Fibroblast of skin of abdomen (primary cell): ENCODE measurements at places on chromosomes 4 and X.

DNA sequence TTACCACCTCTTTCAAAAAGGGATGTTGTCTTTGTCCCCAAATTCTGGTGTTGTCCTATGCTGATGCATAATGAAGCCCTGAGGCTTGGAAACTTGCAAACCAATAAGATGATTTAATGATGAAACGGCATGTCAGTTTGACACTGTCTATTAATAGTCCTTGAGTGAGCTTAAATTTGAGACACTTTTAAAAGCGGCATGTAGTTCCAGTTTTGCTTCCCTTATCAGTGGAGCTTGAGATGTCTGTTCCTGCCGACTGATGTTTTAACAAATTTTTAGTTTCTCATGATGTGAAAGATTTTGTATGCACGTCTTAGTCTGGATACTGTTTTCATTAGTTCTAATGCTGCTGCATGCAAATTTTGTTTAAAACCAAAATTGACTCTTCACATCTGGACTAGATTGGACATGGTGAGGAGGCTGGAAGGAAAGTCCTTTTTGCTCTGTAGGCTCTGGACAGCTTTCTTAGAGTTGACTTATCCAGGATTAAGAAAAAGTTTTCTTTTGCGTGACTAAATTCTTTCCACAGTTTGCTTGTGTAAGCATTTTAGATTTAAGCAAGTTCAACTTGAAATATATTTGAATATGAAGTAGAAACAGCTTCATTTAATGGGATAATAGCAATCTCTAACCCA, 11.7 kb downstream of the C1GALT1C1 start:
- DNase-seq, result no peak

- peak; percentile 1 for DNase-seq
These were observed 14.5 kb upstream of the DACH2 start for GRCh38 chrX:86133761-86134160.

DNA sequence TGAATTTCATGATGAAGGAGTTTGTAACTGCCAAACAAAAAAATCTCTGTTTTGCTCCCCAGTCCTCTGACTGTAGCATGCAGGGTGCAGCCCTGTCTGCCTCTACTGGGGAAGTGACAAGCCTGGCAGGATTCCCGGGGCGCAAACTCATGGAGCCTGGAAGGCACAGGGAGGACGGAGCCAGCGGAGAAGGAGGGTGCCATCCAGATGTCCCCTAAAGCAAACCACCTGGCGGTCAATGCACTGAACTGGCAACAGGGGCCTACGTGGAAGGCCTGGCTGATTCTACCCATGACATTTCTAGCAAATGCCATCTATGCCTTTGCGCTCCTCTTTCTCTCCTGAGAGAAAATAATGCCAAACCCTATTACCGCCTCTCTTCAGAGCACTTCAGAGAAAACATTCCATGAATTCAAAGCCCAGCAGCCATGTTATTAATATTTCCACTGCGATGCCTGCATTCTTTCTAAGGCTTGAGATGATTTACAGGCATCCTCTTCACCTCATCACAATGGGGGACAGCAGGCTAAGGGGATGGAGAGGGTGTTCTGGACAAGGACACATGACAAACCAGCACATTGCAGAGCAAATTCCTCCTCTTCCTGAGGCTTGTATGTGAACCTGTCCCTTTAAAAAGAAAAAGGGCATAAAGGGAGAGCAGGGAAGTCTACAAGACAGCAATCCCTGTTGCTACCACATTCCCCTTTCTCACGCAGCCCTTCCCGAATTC, 329.3 kb upstream of the NOCT start:
- peak; percentile 16 for DNase-seq

DNA sequence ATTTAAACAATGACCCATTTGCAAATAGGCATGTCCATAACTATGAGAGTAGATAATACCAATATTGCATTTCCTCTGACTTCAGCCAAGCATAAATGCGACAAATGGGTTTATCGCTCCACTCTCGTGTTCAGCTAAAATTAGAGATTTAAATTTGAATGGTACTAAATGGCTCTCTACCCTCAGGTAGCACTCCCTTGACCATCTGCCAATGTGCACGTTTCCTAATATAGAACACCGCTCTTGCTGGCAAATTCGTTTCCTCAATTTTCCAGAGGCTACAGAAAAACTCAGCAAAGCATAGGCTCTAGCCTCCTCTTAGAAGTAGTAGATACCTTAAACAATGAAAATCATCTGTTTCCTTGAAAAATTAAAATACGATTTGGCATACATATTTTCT, 251.6 kb downstream of the ADGRA3 start:
- DNase-seq, result no peak

GRCh38 chr4:178599521-178599920, 1157.3 kb upstream of the AGA start:
- DNase-seq, result no peak

DNA sequence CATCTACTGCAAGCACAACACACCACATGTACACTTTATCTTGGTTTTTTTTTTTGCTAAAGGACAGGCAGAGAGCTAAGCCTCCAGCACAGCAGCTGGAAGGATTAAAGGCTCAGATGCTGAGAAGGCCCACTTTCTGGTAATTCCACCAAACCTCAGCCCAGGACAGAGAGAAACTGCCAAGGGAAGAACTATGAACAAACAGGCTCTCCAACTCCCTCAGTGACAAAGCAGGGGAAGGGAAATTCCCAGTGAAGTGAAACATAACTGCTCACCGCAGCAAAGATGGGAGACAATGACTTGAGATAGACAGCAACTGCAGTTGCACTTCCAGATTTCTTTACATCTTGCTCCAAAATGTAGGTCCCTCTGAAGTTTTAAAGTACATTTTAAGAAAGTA, 4.8 kb downstream of the PROM1 start:
- DNase-seq, result no peak

GRCh38 chr4:158824425-158825274, 55.8 kb downstream of the FNIP2 start:
- DNase-seq, result peak; percentile 47

DNA sequence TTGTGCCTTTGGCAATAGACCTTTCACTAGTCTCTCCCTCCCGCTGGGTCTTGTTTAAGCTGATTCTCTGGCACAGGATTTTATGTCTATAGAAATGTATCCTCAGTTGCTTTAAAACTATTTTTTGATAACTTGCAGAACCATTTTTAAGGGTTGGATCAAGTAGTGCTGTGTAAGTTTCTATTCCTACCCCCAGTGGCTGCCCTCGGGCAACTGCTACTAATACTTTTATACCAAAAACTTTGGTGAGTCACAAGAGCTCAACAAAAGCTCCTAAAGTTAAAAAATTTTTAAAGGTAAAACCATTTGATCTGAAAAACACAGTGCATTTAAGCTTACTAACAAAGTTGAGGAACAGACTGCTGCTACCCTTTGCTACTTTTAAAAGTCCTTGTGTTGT, 1460.6 kb upstream of the PCDH7 start:
- no peak for DNase-seq

- DNase-seq, result no peak
These were observed 112.7 kb downstream of the USP46 start for GRCh38 chr4:52546449-52546848.

- DNase-seq, result no peak
These were observed 89.0 kb upstream of the NMU start for GRCh38 chr4:55725057-55725456.

GRCh38 chr4:38055566-38055965, 95.4 kb downstream of the PTTG2 start:
- DNase-seq, result no peak

DNA sequence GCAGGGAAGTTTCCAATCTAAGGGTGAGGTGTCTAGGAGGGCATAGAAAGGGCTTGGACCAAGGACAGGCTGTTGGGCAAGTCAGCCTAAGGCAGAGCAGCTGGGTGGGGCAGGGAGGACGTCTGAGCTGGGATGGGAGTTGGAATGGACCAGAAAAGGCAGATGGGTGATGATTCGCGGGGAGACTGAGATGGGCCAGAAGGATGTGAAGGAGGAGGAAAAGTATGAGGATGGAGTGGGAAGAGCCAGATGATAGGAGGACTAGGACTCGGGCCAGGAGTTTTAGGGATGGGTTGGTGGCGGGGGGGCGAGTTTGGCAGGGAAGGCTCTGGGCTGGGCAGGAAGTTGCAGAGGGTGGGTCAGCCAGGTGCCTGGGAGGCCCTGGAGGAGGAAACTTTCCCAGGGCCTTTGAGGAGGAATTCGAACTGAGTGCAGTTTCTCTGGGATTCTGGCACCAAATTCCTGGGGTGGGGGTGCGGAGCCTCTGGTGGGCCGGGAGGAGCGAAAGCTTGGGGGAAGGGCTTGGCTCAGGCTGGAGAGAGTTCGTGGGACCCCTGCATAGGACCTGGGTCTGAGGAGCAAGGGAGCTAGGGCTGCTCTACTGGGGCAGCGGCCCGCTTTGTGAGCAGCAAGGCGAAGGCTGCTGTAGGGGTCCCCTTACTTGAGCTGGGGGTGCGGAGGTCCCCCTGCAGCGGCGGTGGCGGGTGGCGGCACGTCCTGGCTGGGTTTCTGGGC, 8.7 kb upstream of the TIMP1 start:
- peak; percentile 74 for DNase-seq

DNA sequence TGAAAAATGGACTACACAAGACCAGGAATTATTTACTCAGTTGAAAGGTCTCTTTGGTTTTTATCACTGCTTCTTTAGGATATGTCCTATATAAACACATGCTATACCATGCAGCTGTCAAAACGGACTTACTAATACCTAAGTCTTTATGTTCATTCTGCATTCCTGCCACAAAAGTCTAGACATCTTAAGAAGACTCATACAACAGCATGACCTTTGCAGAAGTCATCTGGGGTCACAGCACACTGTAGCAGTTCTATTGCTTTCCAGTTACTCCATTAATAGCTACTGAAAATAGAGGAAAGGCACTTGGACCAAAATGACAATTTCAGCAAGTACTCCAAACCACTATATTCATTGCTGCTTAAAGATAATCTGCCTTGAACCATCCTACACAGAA, 53.2 kb downstream of the DDX60 start:
- DNase-seq, result peak; percentile 3

- no peak for DNase-seq
These were observed 430.5 kb upstream of the POU3F4 start for GRCh38 chrX:83077606-83078005.
